ENCODE measurements at places on chromosomes 1 and 21.

GRCh38 chr1:185281245-185281644 is 35.8 kb downstream of the IVNS1ABP start:
- DNase-seq: no peak

DNA sequence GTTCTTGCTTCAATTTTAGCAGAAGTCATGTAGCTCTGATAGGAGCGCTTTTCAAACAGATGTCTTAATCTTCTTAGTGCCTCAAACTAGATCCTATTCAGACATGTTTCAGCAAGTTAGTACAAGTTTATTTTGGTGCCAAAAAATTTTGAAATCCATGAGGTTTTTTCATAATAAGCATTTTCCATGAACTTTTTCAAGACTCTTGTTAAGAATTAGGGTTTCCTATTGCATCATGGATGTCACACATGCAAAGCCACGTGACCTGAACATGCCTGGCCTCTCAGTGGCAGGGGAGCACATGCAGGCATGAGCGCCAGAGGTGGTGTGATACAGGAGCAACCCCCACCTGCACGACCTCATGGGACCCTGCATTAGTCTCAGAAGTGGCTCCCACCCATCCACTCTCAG is 67.6 kb downstream of the POFUT2 start:
- no peak for DNase-seq

DNA sequence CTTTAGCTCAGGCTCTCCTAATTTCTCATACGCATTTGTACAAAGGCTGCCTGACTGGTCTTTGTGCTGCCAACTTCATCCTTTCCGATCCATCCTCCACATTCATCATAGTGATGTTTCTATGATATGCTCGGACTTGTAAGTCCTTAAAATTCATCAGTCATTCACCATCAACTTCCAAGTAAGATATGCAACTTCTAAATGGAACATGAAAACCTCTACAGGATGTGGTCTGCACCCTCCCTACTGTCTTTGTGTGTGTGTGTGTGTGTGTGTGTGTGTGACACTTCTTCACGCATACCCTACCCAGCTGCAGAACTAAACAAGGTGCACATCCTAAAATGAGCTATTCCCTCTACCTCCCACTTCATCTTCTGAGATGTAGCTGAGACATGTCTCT is 397.9 kb upstream of the NR5A2 start:
- DNase-seq: no peak

DNA sequence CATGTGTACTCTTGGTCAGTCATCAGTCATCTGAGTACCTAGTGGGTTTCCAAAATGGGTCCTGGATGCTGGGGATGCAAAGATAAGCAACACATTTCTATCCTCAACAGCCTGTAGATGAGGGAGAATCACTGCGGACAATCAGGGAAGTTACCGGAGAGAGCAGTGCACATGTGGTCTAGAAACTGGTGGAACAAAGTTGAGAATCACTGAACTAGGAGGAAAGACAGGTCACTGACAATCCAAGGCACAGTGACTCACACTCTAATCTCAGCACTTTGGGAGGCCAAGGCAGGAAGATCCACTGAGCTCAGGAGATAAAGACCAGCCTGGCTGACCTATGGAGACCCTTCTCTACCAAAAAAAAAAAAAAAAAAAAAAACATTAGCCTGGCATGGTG is 31.4 kb upstream of the LGALS8 start:
- no peak for DNase-seq

DNA sequence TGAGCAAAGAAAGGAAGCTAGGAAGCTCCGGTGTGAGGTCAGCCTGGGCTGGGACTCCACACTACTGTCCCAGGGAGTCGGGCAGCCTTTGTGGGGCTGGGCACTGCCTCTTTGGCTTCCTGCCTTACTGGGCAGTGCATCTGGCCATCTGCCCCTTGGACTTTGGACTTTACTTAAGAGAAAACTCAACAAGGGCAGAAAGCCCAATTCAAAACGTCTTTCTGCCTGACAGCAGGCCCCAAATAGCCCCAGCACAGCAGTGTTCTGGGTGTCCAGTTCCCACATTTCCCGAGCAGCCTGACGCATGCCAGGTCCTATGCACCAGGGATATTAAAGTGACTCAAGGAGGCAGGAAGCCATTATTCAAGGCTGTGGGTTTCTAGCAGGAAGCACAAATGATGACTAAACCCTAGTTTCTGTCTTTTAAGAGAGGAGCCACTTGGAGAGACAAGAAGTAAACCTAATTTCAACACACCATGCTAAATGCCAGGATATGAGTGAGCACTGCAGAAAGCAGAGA is 37.9 kb upstream of the EDEM3 start:
- DNase-seq: no peak

DNA sequence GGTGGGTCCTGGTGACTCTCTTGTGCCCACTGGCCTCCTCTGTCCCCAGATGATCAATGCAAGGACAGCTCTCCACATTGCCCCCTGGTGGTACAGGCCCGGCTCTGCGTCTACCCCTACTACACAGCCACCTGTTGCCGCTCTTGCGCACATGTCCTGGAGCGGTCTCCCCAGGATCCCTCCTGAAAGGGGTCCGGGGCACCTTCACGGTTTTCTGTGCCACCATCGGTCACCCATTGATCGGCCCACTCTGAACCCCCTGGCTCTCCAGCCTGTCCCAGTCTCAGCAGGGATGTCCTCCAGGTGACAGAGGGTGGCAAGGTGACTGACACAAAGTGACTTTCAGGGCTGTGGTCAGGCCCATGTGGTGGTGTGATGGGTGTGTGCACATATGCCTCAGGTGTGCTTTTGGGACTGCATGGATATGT is 10.8 kb downstream of the ADAMTSL4 start:
- DNase-seq: peak; percentile 78

- peak; percentile 82 for DNase-seq
Measured at GRCh38 chr1:212595787-212596714, 12.5 kb upstream of the ATF3 start.

All from kidney (tissue), 22 donors.